AG09319 (cell line): ENCODE measurements at places on chromosomes 7 and 10.

- DNase-seq: no peak
Measured at GRCh38 chr10:114709984-114710383, 51.9 kb upstream of the ABLIM1 start.

DNA sequence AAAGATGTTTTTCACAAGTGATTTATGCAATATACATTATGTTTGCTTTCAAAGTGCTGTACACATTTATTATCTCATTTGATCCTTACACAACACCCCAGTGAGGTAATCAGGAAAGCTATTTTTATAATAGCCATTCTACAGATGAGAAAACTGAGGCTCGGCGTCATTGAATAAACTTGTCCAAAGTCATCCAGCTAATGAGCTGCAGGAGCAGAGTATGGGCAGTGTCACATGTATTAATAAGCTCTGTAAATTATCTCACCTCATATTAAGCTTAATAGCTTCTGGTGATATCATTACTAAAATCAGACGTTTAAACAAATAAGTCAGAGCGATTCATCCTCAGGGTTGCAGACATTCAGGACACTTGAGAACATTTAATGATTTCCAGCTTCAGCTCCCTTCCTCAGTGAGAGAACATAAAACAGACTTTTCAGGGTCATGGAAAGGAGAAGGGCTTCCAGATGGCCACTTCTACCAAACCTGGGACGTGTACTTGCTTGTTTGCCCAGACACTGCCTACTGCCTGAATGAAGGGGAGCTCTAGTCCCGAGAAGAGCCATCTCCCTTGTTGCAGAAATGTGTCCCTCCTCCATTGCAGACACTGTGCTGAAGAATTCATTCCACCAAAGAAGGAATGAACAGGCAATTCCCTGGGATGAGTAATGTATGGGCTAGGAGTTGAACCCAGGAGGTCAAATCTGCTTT lies 20.5 kb upstream of the FZD1 start:
- no peak for DNase-seq

DNA sequence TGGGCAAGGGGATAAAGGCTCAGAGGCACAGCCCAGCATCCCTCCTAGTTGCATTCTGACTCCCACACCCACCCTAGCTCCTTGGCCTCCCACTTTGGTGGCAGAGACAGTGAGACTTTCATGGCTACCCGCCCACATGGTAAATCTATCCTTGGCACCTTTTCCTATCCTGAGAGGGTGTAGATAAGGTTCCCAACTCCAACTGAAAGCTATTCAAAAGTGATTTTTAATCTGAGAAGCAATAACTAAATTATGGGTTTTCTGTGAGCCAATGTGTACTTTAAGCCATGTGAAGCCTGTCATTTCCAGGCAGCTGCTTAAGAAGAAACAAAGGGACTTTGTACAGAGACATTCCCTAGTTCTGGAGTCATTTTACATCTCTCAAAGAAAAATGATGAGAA lies 9.1 kb downstream of the LAMB1 start:
- no peak for DNase-seq

DNA sequence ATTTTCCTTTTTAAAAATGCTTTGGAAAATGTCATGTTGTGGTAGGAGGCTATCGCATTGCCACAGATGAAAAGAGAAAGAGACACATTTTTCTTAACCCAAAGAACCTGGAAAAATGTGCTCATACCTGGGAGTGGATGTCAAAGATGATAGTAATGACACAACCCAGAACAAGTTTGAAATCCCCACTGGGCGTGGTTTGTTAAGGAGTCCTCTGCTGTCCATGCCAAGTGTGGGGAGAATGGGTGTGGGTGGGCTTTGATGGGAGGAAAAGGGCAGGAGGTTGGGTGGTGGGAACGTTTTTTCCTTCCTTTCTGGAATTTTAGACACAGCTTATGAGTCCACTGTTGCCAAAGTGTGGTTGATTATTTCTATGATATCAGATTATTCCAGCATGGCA lies 10.9 kb downstream of the OPTN start:
- no peak for DNase-seq

DNA sequence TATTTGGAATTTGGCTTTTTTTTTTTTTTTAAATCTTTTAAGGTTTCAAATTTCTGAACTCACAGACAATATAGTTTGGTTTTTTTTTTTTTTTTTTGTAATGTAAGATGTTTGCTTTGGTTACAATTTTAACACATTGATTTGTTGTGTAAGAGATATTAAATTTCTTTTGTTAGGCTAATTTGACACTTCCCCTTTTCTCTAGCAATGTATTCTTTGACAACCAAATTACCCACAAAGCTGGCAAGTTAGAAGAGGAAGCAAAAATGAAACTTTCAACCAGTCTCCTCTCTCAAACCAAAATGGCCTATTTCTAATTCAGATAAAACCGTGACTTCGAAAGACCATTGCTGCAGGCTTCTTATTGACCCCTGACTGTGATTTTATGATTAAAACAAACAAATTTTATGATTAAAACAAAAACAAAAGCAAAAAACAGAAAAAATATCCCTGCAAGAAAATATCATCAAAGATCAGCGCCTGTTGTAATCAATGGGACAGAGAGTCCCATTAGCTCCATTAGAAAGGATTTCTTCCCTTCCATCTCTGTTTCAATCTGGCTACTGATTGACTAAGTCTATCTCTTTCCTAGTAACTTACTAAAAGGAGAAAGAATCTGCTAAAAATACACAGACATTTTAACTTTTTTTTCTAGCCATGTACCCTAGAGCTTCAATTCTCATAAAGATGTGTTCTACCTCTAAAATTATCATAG lies 489.2 kb downstream of the MDFIC start:
- DNase-seq: no peak

DNA sequence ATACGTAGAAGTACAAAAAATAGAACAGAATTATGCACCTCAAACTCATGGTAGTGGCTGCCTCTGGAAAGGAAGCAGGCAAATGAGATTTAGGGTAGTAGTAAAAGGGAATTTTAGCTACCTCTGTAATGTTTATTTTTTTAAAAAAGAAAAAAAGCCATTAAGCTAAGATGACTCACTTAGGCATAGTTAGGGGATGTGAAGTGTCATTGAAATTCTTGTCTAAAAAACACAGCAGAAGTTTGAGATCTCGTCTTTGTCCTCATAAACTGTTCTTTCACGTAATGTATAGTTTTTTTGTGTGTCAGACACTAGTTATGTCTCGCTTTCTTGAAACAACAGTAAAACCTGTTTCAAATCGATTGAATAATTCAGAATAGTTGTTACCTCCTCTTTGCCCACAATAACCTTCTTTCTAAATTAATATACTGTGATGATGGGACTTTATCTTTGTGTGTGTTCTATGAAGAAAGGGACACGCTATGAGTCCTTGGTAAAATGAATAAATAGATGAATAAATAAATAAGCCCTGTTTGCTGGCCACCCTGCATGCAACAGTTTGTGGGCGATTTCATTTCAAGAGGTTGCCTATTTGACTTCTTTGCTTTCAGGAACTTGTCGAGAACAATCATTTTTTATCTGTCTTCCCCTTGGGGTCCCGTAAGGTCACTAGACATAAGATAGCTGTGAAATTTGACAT lies 14.5 kb upstream of the FBXW4 start:
- DNase-seq: no peak

- DNase-seq: no peak
Measured at GRCh38 chr10:114920459-114920858, 17.5 kb upstream of the TRUB1 start.
